ENCODE measurements at places on chromosomes 16 and 17.

GRCh38 chr17:27654136-27654535 is 23.1 kb downstream of the LGALS9 start:
- no peak for DNase-seq

DNA sequence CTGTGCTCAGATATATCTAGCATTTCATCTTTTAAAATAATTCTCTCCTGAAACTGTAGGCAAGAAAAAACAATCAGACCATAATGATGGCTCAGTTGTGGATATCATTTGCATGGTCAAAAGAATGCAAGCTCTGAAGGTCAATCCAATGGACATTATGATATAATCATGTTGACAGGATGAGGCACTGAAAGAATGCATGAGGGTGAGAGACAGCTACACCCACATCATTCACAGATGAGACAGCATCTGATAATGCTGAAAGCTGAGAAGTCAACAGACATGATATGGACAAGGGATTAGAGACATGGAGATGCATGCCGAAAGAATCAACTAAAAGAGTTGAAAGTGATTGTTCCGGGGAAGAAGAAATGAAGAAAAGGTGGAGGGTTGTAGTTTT is 346.4 kb upstream of the CDH5 start:
- DNase-seq = no peak

DNA sequence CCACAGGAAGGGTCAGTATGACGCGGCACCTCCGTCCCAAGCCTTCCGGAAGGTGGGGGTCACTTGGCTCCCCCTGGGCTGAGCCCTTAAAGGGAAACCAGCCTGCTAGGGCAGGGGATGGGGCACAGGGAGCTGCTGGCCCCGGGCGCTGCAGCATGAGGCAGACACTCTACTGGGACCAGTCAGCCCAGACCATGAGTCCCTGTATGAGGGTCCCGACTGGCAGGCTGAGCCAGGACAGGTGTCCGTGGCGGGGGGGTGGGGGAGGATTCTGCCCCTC is 43.4 kb upstream of the ZC3H18 start:
- DNase-seq = no peak

DNA sequence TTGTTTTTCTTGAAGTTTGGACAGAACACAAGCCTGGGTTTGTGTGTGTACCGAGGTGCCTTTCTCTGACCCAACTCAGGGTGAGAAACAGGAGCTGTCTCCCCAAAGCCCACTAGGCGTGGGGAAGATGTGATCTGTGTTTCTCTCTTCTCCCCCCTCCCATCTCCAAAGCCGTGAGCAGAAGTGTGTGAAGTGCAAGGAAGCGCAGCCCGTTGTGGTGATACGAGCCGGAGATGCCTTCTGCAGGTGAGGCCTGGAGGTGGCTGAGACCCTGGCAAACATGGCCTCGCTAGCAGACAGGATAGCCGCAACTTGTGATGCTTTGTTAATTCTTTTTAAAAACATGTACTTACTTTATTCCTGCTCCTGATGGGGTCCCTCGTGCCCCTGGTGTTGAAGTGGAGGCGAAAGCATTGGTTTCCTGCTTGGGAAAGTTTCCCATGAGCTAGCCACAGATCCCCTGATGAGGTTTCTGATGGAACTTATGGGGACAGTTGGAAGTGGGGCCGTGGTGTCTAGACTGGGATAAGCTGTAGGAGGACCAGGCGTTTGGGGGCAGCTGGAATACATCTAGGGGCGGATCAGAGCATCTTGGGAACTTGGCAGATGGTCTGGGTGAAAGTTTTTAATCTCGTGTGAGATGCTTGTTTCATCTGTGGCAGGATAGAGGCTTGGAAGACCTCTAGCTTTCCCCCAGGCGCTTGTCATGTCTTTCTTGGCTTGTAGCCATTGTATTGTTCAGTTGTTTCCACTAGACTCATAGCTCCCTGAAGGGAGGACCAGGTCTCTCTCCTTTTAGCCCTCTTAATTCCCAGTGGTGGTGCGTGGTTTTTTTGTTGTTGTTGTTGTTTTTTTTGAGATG is 893 bp downstream of the CTU2 start:
- no peak for DNase-seq

- no peak for DNase-seq
These were observed 48.5 kb downstream of the B9D1 start for GRCh38 chr17:19313746-19314651.

- DNase-seq = no peak
These were observed 1.2 kb downstream of the ABCA5 start for GRCh38 chr17:69325518-69326376.

DNA sequence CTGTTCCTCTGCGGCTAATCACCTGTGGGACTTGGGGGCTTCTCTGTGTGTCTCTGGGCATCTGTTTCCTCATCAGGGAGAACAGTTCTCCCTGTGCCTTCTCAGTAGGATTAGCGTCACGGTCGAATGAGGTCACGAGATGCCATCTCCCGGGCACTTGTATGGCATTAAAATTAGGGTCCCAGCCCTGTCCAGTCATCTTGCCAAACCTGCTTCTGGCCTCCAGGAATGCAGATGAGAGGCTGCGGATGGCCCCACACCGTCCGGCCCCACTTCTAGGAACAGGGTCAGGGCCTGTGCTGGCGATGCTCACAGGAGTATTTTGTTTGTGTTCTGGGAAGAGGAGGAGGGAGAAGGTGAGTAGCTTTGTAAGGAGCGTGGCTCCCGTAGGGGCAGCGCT is 58.5 kb downstream of the OR1D5 start:
- DNase-seq = no peak
